Activated CD8-positive, alpha-beta memory T cell treated with anti-CD3 and anti-CD28 coated beads for 48 hours (primary cell): ENCODE measurements at places on chromosomes 5 and 9.

GRCh38 chr5:14364576-14365472 lies 216.8 kb upstream of the OTULINL start:
- no peak for DNase-seq

- DNase-seq, result no peak
These were observed 43.3 kb upstream of the TJP2 start for GRCh38 chr9:69130456-69131441.

DNA sequence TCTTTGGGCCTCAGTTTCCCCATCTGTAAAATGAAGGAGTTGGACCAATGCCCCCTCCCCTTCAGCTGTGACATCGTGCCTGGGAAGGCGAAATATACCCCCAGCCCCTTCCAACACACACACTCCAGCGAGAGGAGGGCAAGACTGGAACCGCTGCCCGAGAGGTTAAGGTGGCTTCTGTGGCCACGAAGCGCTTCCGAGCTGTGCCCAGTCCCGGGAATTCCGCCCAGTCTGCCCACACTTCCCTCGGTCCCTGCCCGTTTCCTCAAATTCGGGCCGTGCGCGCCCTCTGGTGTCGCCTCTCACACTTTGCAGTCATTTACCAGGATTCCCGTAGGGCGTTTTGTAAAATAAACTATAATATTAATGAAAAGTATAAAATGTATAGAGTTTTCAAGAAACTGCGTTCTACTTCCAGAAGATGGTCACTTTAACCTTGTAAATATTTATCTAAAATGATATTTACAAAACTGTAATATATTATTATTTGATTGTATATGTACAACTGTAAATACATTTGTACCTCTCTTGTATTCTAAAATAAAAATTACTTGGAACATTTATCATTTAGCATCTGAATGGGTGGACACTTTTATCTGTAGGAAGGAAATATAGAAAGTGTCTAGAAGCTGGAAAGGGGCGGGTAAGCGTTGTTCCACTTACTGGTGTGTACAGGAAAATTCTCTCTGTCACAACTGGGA lies 11.0 kb upstream of the EXOSC2 start:
- DNase-seq, result no peak

DNA sequence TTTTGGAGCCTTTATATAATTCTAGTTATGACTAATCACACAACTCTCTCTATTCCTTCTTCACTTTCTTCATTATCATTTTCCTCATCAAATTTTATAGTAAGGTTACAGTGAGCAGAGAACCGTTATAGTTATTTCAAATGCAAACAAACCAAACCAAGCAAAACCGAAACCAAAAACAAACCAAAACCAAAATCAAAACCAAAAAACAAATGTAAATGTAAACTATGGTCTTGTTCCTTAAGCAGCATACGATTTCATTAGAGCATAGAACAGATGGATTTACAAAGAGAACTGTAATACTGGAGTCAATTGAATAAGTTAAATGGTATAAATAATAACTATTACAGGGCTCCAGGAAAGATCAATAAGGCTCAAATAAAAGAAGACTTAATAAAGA lies 447.1 kb downstream of the LRRC70 start:
- DNase-seq, result no peak

DNA sequence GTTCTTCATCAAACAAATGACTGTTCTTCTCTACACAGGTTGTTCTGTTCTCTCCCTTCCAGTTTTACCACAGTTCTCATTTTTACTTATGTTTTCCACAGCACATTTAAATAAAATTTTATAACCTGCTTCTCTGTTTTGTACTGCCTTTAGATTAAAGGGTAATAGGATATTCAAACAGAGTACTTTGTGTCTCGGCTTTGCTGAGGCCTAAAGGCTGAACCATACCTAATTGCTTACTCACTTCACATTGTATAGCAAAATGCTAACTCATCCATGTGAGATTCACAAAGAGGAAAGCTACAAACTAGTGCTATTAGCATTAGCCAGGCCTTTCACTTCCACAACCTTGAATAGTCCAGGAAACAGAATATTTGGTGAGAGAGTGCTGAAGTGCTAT lies 200.3 kb downstream of the TRPM3 start:
- no peak for DNase-seq

- DNase-seq, result no peak
These were observed 107.3 kb upstream of the SARDH start for GRCh38 chr9:133845440-133845839.

- DNase-seq, result no peak
These were observed 60.6 kb upstream of the AFAP1L1 start for GRCh38 chr5:149210968-149211490.

DNA sequence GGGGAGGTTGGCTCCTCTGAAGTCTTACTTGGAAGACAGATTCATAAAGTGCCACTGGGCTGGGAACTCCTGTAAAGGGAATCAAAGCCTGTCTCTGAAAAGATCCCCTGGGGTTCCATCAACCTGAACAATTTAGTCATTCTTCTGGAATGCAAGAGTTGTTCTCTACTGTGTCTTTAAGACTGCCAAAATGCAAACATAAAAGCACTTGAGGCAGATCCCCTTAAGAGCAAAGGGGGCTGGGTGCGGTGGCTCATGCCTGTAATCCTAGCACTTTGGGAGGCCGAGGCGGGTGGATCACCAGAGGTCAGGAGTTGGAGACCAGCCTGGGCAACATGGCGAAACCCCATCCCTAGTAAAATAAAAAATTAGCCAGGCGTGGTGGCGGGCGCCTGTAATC lies 16.7 kb downstream of the CDKN2AIPNL start:
- DNase-seq, result no peak

GRCh38 chr9:14400658-14400995 lies 86.7 kb upstream of the NFIB start:
- no peak for DNase-seq

DNA sequence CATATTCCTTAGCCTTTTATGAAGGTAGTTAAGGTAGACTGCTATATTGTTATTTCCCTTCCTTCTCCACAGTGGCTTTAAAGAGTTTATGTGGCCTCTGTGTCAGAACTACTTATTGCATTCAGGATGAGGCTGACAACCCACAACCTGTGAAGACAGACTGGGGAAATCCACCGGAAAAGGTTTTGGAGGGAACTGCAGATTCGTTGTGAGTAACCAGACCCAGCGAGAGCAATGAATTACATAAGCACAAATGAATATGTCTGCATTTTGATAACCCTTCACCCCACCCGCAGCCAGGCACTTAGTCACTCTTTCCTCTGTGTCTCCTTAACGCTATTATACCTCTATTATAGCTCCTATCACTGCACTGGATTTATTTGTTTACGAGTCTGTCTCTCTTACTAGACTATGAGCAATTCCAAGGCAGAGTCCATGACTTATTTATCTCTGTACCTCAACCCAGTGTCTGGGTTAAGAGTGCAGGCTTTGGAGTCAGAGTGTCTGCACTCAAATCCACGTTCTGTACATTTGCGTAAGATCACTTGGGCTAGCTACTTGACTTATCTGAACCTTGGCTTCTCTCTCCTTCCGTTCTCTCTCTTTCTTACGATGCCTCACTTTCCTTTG lies 19.2 kb downstream of the KCTD16 start:
- no peak for DNase-seq
